ENCODE measurements at places on chromosomes 7 and 10.

DNA sequence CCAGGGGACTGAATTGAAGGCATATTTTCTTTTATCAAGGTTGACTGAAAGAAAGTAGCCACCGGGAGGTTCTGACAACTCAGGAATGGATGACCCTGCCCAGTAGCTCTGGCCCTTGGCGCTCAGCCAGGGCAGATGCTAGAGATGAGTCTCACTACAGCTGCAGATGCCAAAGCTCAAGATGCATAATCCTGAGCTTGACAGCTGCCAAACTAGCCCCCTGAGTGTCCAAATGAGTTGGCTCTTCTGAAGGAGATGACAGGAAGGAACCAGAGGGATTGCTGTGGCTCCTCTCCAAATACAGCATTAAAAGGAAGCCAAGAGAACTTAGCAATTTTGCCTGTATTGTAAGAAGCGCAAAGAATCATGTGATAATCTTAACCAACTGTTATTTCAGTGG lies 78.4 kb downstream of the NXPH1 start:
- no peak for DNase-seq

DNA sequence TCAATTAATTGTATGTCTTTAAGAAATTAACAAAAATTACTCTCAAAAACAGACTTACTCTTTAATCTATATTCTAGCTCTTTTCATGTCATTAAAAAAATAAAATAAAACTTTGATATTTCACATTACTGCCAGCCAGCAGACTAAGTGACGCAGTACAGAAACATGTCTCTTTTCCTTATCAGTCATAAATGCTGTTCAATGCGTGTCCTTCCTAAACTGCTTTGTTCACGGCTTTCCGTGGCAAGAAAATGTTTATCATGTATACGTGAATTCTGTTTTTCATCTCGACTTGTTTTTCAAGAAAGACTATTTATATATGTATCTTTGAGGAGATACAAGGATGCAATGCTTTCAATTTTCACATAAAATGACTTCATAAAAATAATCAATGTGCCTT lies 182.4 kb downstream of the DOCK4 start:
- DNase-seq, result no peak

DNA sequence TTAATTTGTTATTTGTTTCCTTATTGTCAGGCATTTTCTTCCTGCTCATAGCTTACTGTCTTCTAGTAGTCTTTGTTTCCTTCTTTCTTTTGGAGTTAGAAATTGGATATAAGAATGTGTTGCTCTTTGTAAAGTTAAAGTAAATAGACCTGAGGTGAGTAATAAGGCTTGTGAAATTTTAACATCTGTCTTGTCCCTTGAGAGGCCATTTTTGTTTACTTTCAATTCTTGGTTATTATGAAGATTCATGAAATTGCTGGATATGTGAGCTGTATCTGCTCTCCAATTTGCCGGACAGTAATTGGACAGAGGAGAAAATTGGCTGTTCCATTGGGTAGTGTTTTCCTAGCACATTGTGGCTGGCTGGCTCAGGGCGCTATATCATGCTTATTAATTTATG lies 260.7 kb downstream of the EXOC4 start:
- DNase-seq, result peak; percentile 61

DNA sequence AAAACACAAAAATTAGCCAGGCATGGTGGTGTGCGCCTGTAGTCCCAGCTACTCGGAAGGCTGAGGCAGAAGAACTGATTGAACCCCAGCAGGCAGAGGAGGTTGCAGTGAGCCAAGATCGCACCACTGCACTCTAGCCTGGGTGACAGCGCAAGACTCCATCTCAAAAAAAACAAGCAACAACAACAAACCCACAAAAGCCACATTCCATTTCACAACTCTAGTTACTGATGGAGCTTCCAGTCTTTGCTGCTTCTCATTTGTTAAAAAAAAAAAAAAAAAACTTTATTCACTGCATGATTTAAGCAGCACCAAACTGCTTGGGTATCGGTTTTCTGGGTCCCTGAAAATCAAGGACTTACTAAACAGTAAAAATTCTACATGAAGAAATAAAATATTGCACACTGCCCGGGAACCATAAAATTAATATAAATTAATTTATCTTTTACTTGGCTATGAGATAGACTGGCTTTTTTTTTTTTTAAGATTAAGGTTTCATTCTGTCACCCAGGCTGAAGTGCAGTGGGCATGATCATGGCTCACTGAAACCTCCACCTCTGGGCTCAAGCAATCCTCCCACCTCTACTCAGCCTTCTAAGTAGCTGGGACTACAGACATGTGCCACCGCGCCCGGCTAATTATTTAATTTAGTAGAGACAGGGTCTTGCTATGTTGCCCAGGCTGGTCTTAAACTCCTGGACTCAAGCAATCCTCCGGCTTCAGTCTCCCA lies 42.0 kb downstream of the SRPK2 start:
- DNase-seq, result no peak

- DNase-seq, result no peak
Measured at GRCh38 chr10:1610986-1611770, 126.1 kb downstream of the ADARB2 start.

GRCh38 chr7:73329861-73330581 lies 2.1 kb downstream of the FKBP6 start:
- DNase-seq, result peak; percentile 59

All from M059J (cell line).